ENCODE measurements at places on chromosomes 11 and 22.

DNA sequence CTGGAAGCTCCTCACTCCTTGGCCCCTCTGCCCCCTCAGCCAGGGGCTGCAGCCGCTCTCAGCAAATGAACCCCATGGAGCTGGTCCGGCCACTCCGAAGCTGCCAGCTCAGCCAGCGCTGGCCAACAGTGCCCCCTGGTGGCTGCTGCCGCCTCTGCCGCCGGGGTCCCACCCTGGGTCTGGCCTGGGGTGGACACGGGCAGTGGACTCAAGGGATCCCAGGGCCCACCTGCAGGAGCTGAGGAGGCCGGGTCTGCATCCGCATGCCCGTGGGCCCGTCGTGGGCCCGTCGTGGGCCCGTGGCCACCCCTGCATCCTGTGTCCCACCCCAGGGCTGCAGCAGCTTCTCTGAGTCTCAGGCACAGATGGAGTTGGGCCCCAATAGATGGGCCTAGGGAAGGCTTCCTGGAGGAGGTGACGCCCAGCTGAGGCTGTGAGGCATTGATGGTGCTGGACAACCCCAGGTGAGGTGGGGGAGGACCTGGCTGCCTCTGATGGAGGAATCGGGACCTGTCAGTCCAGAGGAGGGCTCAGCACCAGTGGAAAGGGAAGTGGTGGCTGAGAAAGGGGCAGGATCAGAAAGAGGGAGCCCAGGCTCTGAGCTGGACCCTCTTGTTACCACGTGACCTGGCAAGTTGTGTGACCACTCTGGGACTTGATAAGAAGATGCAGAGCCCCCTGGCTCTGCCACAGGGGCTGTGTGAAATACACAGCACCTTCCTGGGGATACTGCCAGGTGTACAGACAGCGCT lies 522.3 kb downstream of the BRD1 start:
- peak; percentile 16 for DNase-seq

GRCh38 chr11:788953-789940 lies 643 bp downstream of the CEND1 start:
- DNase-seq = no peak

GRCh38 chr11:32466279-32466915 lies 31.1 kb upstream of the WT1 start:
- no peak for DNase-seq

- no peak for DNase-seq
These were observed 38.2 kb downstream of the RNF141 start for GRCh38 chr11:10502770-10503169.

GRCh38 chr22:30262917-30263741 lies 3.5 kb downstream of the OSM start:
- DNase-seq = peak; percentile 68

GRCh38 chr11:121004206-121004840 lies 19.6 kb upstream of the TBCEL start:
- no peak for DNase-seq

DNA sequence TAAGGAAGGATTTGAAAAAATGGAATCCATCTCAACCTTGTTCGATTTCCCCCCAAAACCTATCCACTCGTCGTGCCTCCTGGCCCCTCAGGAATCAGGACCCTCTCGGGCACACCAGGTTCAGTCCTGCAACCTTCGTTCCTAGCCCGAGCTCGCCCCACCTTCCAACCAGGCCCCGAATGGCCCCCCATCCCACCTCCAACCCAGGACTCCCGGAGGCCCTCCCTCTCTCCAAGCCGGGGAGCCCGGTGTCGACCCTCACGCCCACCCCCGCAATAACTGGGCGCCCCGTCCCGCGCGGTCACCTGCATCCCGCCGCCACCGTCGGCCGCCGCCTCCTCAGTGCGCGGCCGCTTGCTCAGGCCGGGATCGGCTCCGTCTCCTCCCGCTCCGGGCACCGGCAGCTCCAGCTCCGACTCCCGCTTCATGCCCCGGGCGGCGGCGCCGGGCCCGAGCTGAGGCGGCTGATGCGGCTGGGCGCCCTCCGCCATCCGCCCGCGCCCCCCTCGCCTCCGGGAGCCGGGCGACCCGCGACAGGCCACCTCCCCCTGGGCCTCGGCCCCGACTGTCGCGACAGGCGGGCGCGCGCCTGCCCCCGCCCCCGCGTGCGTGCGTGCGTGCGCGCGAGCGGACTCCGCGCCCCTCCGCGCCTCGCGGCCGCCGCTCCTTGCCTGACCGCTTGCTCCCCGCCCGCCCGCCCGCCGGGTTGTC lies 534 bp downstream of the RBFOX2 start:
- no peak for DNase-seq

GRCh38 chr11:104183593-104183992 lies 19.6 kb upstream of the PDGFD start:
- DNase-seq = peak; percentile 10

DNA sequence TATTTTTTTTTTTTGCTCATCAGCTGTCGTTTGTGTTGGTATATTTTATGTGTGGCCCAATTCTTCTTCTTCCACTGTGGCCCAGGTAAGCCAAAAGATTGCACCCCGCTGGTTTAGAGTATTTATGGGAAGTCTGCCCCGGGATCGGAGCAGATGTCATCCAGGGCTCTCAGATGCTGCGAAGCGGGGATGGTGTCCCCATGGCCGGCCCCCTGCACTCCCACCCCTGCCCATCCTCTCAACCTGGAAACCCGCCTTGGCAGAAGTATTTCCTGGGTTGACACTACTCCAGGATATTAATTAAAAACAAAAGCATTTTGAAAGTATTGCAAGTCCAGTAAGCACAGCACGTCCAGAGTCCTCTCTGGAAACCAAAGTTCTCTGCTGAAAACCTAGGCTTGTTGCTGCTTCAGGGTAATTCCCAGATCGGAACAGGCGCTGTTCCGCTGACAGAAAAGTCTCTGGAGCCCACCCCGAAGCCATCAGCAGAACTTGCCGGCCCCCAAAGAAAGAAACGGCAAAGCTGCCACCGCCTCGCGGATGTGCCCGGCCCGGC lies 833 bp downstream of the SCUBE2 start:
- peak; percentile 10 for DNase-seq

DNA sequence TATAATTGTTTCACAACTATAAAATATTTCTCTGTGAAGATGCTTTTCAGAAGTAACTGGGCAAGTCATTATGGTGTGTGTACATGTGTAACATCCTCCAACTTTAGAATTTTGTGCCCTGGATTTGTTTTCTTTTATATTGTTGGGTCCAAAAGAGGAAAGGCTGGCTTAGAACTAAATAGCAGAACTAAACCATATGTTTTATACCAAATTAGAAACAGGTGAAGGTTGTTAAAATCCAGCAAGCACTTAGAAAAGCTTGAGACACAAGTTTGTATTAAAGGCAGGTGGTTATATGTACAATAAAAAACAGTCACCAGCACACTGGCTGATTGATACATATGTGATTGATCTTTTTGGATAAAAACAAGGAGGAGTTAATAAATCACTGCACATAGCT lies 158.5 kb downstream of the WNT11 start:
- no peak for DNase-seq

- peak; percentile 69 for DNase-seq
These were observed 19.3 kb downstream of the GTPBP1 start for GRCh38 chr22:38724926-38725571.

GRCh38 chr22:46833228-46833627 lies 70.8 kb downstream of the TBC1D22A start:
- DNase-seq = peak; percentile 14

DNA sequence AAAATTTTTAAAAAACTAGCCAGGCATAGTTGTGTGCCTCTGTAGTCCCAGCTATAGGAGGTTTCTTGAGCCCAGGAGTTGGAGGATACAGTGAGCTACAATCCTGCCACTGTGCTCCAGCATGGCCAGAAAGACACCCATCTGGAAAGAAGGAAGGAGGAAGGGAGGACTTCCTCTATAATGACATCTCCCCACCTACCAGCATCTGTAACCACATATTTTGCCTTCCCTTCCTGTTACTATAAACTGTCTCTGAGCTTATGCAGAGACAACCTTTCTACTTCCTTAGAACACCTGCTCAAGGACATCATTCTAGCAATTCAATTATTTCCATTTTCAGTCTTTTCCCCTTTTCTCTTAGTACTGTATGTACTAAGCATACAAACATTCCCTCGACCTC lies 2.2 kb upstream of the NUP160 start:
- no peak for DNase-seq
